ENCODE measurements at places on chromosomes 12 and 14. TPM values are rescaled to one million over a fixed set of nuclear protein-coding genes. Genes with fewer than 3 reads are reported as not detected.

GRCh38 chr12:24191117-24191516, 241.6 kb upstream of the SOX5 start:
- H3K27ac ChIP-seq, result no peak overlapping the region
- H3K36me3 ChIP-seq, result no peaks in the 10 kb centered on the region
- DNase-seq, result no peak

The SPTLC2 gene
- total RNA-seq, result 36.2 TPM

GRCh38 chr12:33771889-33772288, 250.4 kb upstream of the ALG10 start:
- no peaks in the 10 kb centered on the region for H3K4me1 ChIP-seq
- H3K27ac ChIP-seq, result no peak overlapping the region
- no peak for DNase-seq
- H3K27me3 ChIP-seq, result no peaks in the 10 kb centered on the region

DNA sequence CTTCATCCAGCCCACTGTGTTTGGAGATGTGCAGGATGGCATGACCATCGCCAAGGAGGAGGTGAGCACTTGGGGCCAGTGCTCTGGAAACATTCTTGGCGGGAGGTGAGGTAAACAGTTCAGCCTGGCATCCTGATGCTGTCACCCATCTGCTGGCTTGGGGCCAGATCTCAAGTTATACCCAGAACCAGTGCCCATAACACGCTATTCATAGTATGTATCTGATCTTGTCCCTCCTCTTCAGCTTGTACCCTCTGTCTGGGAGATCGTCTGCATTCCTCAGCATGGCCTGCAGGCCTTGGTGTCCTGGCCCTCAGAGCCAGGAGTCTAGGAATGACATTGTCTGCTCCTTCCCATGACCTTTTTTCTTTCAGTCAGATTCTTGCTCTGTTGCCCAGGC, 31.4 kb downstream of the ALDH2 start:
- H3K36me3 ChIP-seq, result no peaks in the 10 kb centered on the region
- no peaks in the 10 kb centered on the region for H3K4me1 ChIP-seq
- DNase-seq, result no peak
- H3K27me3 ChIP-seq, result no peaks in the 10 kb centered on the region
- H3K27ac ChIP-seq, result no peak overlapping the region

DNA sequence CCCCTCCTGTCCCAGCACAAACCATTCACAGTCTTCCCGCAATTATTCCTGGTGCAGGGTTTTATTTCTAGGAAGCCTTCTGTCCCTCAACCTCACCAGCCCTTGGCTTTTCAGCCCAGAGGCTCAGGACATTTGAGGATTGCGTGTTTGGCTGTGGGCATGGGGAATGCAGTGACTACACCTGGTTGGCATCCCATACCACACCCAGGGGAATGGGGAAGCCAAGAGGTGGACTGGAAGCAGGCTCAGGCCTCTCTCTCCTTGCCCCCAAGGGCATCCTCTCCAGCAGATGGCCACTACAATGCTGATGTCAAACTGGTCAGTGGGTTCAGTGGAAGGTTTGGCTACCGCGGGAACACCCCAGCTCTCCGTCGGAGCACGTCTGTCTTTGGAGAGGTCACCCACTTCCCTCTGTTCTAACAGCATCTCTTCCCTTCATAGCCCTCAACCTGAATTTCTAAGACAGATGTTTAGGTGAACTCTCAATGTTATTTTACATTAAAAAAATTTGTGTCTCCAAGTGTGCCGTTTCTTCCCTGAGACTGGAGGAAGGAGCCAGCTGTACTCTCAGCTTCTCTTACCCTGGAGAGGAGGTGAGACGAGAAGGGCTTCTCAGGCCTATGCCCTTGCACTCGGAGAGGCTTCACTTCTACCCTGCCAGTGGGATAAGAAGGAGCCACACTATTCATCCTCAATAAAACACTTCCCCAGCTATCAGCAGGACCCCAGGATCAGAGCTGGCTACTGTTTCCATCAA, 35.5 kb downstream of the DCAF4 start:
- peaks cover 19% of the 10 kb centered on the region for H3K36me3 ChIP-seq
- H3K4me3 ChIP-seq, result no peak overlapping the region
- H3K27ac ChIP-seq, result no peak overlapping the region
- no peaks in the 10 kb centered on the region for H3K27me3 ChIP-seq
- DNase-seq, result no peak
- H3K4me1 ChIP-seq, result peaks cover 5% of the 10 kb centered on the region

The RND1 gene
- 2.6 TPM for total RNA-seq

The SMCO2 gene
- not detected for total RNA-seq

Measured in activated naive CD8-positive, alpha-beta T cell treated with anti-CD3 and anti-CD28 coated beads for 36 hours (primary cell).